ENCODE measurements at places on chromosomes 1 and 21.

- DNase-seq, result peak; percentile 37
Measured at GRCh38 chr1:238409191-238409850, 518.6 kb upstream of the ZP4 start.

- no peak for DNase-seq
Measured at GRCh38 chr1:47433477-47434050, 4.3 kb upstream of the FOXD2 start.

DNA sequence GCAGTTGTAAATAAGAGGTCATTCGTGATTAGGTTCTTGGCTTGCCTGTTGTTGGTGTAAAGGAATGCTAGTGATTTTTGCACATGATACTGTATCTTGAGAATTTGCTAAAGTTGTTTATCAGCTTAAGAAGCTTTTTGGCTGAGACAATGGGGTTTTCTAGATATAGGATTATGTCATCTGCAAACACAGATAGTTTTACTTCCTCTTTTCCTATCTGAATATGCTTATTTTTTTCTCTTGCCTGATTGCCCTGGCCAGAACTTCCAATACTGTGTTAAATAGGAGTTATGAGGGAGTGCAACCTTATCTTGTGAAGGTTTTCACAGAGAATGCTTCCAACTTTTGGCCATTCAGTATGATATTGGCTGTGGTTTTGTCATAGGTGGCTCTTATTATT lies 576.1 kb upstream of the RGS18 start:
- DNase-seq, result no peak

- DNase-seq, result no peak
Measured at GRCh38 chr1:97610102-97610501, 310.7 kb downstream of the DPYD start.

- no peak for DNase-seq
Measured at GRCh38 chr1:150006881-150007421, 3.6 kb downstream of the OTUD7B start.

- DNase-seq, result no peak
Measured at GRCh38 chr21:34887105-34887442, 162.0 kb downstream of the RUNX1 start.

DNA sequence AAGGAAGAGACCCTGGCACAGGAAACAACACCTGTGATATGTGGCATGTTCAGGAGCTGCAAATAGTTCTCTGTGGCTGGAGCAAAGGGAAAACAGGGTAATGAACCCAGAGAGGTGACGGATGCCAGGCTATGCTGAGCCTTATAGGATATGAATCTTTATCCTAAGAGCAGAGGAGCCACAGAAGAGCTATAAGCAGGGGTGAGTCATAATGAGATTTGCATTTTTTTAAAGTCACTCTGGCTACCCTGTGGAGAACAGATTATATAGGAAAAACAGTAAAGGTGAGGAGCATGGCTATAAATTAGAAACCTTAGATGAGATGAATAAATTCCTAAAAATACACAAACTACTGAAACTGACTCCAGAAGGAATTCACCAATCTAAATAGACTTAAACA lies 12.8 kb upstream of the MPL start:
- DNase-seq, result no peak

DNA sequence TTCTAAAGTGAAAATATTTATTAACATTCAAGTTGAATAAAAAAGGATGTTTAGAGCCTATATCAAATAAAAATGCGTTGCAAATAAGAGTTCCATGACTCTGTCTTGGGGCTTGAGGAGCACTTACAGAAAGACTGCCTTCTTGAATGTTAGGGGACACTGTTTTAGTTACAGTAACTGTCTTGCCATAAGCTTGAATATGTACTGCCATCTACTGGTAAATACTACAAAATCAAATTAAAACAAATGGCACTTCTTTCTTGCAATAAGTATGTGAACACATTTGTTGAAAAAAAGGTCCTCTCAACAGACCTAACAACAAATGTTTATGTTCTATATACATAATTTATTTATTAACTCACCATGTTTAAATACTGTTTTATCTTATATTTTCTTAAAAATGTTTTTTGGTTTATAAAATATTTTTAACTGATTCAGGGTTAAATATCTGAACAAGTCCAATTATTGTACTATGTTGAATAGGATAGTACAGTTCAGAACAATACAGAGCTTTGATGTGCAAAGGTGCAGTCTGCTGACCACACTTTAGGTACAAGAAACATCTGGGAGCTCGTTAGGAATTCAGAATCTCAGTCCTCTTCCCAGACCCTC lies 199.5 kb downstream of the LRRIQ3 start:
- no peak for DNase-seq

GRCh38 chr1:244678697-244679096 lies 25.8 kb downstream of the DESI2 start:
- no peak for DNase-seq

- no peak for DNase-seq
Measured at GRCh38 chr1:154481053-154481452, 21.0 kb upstream of the TDRD10 start.

DNA sequence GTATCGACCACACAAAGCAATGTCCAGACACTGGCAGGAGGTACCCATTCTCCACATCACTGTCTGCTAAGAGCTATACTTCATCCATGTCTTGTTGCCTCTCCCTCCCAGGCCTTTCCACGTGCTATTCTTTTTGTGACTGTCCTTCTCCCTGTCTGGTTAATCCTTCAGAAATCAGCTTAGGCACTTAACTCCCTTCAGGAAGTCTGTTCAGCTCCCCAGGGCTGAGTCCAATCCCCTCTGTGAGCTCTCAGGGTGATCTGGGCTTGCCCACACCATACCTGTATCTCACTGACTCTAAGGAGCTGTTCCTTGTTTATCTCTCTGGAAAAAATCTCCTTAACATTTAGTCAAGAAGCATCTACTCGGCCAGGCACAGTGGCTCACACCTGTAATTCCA lies 69.4 kb downstream of the NID1 start:
- DNase-seq, result no peak

GRCh38 chr1:25343872-25344271 lies 5.7 kb downstream of the TMEM50A start:
- DNase-seq, result peak; percentile 20

GRCh38 chr1:211783897-211784296 lies 46.7 kb downstream of the LPGAT1 start:
- DNase-seq, result no peak

DNA sequence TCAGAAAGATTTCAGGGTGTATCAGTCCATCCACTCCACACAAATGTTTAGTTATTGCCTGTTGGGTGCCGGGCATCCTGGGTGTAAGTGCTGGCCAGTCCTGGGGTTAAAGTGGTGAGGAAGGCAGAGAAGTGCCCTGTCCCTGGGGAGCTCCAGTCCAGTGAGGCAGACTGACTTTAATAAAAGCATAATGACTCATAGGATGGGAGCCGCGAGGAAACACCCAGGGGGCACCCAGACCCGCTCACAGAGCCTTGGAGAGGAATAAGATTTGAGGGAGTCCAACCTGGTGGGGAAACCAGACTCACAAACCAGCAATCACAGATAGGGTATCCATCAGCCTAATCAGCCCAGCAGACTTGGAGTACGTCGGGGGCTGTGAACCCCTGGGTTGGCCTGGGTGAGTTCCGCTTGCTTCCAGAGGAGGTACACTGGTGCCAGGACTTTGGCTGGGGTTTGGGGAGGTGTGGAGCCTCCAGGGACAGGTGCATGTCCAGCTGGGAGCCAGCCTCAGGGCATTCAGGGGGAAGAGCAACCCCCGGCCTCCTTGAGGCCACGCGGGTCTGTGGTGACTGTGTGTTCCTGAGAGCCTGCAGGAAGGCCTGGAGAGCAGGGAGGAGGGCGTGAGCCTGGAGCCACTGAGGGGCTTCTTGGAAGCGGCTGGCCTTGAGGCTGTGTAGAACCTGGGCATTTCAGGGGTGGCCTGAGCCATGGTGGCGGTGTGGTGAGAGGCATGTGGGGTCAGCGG lies 3.7 kb downstream of the PEAR1 start:
- peak; percentile 49 for DNase-seq

DNA sequence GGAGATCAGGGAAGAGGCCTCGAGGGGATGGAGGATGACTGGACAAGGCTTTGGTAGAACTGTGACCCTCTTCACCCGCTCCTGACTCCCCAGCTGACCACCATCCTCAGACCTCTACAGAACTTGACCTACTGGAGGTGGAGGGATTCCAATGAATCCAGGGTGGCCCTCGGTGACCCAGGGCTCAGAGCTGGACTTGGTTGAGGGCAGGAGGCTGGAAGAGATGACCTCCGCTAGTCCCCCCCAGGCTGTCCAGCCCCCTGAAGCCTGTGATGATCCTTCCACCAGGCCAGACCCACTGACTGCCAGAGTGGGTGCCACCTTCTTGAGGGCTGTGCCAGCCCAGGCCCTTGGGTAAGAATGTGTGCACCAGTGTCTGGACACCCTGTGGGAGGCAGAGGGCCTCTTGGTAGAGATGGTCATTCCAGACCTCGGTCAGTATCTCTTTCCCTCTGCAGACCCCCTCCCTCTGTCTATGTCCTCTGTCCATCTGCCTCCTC lies 44.9 kb downstream of the ATP1B1 start:
- DNase-seq, result no peak

DNA sequence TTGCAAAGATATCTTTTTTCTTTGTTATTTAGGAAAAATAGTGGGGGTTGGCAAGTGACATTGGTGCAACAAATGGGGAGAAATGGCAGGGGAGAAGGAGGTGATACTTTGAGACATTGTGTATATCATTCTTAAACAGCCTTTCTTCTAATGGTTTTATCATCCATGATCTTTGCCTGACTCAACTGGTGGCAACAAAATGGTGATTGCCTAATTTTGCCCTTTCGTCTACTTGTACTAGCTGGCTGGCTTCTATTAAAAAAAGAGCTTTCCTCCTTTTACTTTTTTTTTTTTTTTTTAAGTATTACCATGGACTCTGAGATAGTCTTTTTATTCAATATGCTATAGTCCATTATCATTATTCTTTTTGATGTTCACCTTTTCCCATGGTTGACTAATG lies 27.7 kb downstream of the DESI2 start:
- DNase-seq, result no peak

- DNase-seq, result no peak
Measured at GRCh38 chr1:180116964-180117763, 37.5 kb upstream of the QSOX1 start.

DNA sequence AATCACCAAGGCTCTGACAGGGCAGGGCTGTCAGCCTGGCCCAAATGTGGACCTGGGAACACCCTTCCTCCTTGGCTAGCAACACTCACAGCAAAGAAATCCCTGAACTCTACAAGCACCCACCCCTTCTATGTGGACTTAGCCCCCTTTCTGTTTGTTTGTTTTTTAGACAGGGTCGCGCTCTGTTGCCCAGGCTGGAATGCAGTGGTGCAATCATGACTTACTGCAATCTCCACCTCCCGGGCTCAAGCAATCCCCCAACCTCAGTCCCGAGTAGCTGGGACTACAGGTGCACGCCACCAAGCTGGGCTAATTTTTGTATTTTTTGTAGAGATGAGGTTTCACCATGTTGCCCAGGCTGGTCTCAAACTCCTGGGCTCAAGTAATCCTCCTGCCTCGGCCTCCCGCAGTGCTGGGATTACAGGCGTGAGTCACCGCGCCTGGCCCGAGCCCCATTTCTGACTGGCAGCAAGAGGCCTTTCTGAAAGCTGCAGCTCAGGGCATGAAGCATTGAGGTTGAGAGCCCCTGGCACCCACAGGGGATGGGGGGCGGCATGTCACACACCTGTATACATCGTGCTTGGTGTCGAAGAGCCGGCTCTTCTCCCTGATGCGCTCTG lies 16.2 kb downstream of the RIPK4 start:
- DNase-seq, result no peak

DNA sequence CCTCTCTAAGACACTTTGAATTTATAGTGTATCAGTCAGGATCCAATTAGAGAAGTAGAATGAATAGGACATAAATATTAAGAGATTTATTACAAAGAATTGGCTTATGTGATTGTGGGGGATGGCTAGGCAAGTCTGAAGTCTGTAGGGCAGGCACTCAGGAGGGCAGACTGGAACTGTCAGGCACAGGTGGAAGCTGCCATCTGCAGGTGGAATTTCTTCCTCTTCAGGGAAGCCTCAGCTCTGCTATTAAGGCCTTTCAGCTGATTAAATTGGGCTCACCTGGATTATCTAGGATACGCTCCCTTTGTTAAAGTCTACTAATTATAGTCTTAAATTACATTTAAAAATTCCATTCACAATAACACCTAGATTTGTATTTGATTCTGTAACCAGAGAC lies 92.0 kb upstream of the HAO2 start:
- no peak for DNase-seq

GRCh38 chr1:234555390-234556024 lies 54.5 kb downstream of the IRF2BP2 start:
- no peak for DNase-seq

- DNase-seq, result no peak
Measured at GRCh38 chr21:42337830-42338728, 12.7 kb downstream of the TFF2 start.

- DNase-seq, result no peak
Measured at GRCh38 chr1:231964241-231964640, 337.7 kb downstream of the DISC1 start.

- DNase-seq, result no peak
Measured at GRCh38 chr1:44002606-44003157, 11.3 kb downstream of the CCDC24 start.

- no peak for DNase-seq
Measured at GRCh38 chr1:41866285-41866684, 52.4 kb downstream of the HIVEP3 start.

DNA sequence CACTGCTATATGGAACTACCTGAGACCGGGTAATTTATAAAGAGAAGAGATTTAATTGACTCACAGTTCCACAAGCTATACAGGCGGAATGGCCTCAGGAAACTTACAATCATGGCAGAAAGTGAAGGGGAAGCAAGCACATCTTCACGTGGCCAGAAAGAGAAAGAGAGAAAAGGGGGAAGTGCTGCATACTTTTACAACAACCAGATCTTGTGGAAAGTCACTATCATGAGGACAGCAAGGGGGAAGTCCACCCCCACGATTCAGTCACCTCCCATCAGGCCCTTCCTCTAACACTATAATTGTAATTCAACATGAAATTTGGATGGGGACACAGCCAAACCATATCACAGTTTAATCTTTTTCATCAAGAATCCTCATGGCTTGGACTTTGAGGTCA lies 339.2 kb upstream of the AJAP1 start:
- DNase-seq, result no peak

- no peak for DNase-seq
Measured at GRCh38 chr1:175132436-175132835, 60.1 kb downstream of the KIAA0040 start.

GRCh38 chr1:201742476-201742875 lies 86.5 kb upstream of the IPO9 start:
- peak; percentile 39 for DNase-seq

DNA sequence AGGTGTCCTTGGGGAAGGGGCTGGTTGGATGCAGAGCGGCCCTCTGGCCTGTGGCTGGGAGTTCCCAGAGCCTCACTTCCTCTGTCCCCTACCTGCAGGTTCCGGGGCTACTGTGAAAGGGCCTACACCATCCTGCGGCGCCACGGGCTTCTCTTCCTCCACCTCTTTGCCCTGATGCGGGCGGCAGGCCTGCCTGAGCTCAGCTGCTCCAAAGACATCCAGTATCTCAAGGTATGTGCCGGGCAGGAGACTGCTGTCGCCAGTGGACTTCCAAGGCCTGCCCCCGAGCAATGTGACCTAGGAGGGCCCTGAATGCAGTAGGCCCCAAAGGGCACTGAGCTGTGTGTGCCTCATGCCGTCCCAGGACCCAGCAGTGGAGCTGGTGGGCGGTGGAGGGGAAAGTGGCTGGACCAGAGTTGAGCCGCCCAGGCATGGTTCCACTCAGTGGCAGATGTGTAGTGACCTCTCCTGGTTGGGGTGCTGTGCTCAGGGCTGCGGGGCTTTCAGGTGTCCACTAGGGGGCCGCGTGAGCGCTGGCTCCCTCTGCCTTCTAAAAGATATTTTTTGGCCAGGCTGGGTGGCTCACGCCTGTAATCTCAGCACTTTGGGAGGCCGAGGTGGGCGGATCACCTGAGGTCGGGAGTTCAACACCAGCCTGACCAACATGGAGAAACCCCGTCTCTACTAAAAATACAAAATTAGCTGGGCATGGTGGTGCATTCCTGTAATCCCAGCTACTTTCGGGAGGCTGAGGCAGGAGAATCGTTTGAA lies 73.4 kb downstream of the PIK3CD start:
- DNase-seq, result peak; percentile 35

All from T1000 (cell line).